Right kidney (tissue), 9 donors: ENCODE measurements at places on chromosomes 5 and 9.

DNA sequence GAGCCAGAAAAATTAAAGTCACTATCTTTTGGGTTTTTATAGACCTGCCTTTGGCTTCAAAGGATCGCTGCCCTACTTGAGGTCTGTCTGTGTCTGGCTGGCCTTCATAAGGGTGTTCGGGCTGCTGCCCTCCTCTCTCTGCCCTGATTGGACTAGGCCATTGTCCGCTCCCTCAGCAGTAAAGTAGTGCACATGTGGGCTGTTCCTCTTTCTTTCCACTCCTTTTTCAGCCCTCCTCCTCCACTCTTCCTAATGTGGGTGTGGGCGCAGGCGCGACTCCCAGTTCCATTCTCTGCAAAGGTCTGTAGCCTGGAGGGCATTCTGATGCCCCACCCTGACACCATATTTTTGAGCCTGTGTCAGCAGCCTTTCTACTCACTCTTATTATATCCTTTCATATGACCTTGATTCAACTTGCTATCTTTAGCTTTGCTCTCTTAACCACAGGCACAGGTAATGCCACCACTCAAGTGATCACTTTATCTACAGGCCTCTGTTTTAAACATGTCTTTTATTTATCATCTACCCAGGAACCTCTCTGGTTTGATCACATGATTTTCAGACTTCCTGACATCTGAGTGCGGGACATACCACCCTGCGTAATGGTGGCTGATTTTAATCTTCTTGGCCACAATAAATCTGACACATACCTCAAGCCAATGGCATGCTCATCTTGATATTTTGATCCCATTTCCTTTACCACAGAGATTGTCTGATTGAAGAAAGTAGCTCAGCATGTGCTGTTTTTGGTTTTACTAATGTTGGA is 144.5 kb downstream of the AOPEP start:
- DNase-seq, result no peak

DNA sequence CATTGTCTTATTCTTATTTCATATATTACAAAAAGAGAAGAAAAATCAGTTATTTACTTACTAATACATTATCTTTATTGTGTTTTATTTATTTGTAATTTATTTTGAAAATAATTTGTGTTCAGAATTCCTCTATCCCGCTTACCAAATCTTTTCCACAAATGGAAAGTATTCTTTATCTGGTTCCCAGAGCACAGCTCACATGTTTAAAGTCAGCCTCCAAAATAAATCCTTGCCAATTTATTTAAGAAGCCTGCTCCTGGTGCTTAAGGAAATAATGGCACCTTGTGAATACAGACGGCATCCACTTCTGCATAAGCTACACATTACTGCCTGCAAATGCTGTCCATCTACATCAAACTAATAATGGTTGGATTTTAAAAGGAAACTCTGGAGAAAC is 435.4 kb downstream of the MTRR start:
- no peak for DNase-seq

DNA sequence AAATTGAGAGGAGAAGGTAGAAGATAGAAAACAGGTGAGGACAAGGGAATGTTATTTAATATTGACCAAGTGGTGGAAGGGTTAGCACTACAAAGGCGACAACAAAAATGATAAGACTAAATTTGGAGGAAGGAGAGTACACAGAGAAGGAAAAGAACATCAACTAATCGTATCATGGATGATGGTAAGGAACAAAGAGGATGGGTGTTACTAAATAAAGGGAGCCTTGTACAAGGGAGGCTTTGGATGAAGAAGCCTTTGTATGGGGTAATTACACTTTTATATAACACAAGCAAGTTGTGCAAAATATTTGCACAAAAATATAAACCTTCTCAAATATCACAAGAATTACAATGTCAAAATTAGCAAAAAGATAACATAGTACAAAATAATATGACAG is 125.7 kb downstream of the ZNF608 start:
- no peak for DNase-seq

DNA sequence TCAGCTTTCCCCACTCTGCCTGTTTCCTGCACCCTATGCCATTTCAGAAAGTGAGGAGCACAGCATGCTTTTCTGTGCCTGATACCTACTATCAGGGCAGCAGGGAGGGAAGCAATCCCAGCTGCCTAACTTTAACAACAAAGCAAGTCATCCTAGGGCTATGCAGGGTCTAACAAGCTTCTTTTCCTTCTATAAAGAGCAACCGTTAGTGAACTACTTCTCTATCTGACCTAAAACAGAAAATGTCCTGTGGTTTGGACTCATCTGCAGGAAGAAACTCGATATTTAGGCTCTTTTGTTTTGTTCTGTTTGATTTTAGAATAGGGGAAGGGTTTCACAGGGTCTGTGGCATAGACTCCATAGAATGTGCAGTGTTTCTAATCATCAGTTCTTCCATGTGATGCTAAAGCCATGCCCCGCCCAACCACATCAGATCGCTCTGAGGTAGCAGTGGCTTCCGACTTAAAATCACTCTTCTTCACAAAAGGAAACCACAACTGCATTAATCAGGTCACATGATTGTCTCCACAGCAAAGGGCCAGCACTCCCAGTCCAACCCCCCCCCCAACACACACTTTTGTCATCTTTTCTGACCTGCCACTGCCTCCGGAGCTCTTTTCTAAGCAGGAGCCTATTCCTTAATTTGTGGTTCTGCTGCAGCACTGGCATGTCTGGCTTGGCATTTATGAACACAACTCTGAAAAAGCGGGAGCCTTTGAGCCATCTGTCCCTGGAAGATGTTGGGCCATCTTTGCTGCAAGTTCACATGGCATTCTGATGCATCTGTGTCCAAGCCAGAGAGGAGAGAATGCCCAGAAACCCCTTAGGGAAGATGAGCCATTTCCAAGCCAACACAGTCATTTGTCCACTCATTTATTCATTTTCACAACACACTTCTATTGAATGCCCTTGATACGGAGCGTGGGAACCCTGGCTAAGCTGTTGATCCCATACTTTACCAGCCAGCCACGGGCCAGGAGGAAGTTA is 71.6 kb downstream of the CFAP90 start:
- no peak for DNase-seq

GRCh38 chr9:112348257-112349007 is 15.0 kb upstream of the PTBP3 start:
- DNase-seq, result peak; percentile 71

DNA sequence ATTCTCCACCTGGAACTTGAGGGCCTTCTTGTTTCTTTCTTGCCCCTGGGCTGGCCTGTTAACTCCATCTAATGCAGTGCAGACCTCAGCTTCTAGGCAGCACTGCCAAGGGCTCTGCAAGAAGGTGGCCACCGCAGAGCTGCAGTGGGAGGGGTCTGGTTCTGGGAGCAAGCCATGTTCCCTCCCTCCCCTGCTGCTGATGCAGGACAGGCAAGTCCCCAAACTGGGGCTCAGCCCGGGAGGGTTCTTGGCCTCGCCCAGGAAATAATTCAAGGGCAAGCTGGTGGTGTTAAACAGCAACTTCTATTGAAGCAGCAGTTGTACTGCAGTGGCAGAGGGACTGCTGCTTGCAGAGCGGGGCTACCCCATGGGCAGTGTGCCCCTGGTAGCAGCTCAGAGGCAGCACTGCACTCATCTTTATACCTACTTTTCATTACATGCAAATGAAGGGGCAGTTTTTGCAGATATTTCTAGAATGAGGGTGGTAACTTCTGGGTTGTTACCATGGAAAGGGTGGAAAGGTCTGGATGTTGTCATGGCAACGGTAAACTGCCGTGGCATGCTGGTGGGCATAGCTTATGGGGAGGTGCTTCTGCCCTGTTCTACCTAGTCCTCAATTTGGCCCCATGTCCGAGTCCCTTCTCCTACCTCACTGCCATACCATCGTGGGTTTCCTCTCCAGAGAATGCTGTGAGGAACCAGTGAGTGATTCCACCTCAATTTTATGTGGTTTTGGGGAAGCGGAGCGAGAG is 82.1 kb downstream of the WDR41 start:
- DNase-seq, result no peak

DNA sequence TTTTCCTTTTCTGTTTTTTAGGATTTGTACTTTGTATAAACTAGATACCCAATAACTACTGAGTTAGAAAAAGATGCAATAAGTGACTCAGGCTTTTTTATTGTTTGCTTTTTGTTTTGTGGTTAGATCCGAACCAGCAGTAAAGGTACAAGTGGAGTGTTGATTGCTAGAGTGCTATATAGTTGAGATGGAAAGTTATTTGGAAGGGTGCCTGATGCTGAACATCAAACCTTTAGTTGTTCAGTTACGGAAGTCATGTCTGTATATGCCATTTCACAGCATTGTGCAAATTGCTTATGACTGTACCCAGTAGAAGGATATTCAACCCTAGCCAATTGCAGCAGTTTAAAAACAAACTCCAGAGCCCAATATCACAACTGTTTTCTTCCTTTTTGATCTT is 285.1 kb downstream of the MAT2B start:
- DNase-seq, result no peak

DNA sequence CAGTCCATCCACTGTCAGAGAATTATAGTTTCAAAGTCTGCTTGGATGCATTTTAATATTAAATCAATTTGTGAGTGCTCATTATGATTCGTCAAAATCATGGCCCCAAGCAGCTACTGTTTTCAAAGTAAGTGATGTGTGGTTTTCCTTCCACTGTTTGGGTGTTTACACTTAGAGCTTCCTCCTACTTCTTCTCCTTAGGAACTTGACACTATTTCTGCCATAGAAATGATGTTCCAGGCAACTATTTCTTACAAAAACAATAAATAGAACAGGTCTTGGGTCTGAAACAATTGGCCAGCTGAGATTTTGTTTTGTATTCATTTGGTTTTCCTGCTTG is 132.8 kb upstream of the RAI14 start:
- DNase-seq, result no peak

GRCh38 chr5:42855386-42855785 is 43.7 kb upstream of the SELENOP start:
- no peak for DNase-seq

DNA sequence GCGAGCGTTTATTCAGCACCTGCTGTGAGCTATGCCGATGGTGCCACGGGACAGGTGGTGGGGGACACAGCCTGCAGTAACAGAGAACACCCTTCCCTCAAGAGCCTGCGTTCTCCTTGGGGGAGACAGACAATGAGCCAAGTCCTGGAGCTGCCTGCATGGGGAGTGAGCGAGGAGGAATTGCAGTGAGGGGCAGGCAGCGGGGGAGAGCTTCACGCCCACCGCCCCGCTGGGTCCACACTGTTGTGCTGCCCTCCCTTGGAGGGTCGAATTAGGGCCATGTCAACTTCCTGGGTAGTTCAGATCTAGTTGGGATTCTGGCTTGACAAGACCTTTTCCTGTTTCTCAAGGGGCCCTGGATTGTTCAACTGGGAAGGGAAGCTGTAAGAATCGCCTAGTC is 55.5 kb upstream of the N4BP3 start:
- DNase-seq, result no peak

DNA sequence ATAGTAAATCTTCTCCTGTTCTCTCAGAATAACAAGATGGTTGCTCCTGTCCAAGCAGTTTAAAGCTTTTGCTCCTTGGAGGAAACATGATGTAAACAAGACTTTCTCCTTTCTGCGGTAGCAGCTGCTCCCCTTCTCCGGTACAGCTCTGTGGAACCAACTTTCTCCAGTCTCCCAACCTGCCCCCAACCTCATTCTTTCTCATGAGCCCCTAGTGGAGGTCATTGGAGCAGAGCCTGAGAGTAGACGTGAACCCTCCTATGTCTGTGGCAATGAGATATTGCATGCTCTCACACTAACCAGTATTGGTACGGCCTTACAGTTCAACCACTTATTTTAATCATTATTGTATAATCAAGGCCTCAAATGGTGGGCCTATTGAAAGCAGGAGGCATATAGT is 483.8 kb upstream of the CDH10 start:
- DNase-seq, result no peak

DNA sequence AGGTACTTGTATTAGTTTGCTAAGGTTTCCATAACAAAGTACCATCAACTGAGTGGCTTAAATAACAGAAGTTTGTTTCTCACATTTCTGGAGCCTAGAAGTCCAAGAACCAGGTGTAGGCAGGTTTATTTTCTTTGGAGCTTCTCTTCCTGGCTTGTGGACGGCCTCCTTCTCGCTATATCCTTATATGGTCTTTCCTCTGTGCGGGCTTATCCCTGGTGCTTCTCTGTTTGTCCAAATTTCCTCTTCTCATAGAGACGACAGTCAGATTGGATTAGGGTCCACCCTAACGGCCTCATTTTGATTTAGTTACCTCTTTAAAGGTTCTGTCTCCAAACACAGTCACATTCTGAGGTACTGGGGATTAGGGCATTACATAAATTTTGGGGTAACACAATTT is 88.3 kb downstream of the RMI1 start:
- no peak for DNase-seq

- DNase-seq, result no peak
These were observed 10.9 kb downstream of the MGAT1 start for GRCh38 chr5:180791611-180792213.

- DNase-seq, result no peak
These were observed 87.1 kb downstream of the SEMA4D start for GRCh38 chr9:89410641-89411350.

DNA sequence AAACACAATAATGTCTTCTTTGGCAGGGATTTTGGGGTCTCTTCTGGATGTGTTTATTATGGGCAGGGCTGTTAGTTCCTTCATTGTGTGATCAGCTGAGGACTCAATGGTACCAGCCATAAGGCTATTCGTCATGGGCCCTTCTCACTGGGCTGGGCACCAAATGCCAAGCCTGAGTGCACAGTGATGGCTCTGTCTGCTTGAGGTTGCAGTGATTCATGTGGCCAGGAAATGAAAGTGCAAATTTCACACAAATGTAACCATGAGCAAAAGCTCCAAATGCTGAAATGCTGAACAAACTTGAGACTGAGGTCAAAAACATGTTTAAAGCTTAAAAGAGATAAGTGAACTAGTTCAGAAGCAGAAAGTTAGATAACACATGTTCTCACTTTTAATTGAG is 191.0 kb downstream of the TARS1 start:
- no peak for DNase-seq

DNA sequence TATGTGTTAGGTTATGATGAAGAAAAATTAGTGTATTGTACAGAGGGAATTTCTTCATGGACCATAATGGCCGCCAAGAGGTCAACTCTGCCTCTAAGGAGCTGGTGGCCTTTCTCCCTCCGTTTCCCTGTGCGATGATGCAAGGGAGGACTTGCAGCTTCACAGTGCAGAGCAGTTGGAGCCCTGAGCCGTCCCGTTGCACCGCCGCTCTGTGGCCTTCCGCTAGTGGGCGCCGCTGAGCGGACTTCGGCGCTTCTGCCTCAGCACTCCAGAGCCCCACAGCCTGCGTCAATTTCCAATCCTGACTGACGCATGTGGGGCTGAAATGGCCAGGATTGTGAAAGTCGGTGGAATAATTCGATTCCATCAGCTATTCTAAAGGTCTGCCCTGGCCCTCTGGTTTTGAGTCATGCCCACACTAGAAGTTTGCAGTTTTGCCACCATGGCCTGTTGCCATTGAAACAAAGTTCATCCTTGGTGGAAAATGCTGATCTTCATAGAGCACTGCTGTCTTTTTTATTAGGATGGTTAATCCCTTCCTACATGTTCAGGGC is 22.7 kb upstream of the LECT2 start:
- no peak for DNase-seq

- DNase-seq, result no peak
These were observed 83.8 kb downstream of the DAB2IP start for GRCh38 chr9:121735065-121735792.
